ENCODE measurements at places on chromosomes 2 and 18. TPM values are rescaled to one million over a fixed set of nuclear protein-coding genes. Genes with fewer than 3 reads are reported as not detected.

Gene NYAP2
- total RNA-seq, result not detected

Gene TTL
- 80.0 TPM for total RNA-seq

Gene FAM228A
- total RNA-seq, result not detected

Gene ABCG5
- not detected for total RNA-seq

Gene ITGA6
- total RNA-seq, result 2.5 TPM
